ENCODE measurements at places on chromosomes 3 and 15.

DNA sequence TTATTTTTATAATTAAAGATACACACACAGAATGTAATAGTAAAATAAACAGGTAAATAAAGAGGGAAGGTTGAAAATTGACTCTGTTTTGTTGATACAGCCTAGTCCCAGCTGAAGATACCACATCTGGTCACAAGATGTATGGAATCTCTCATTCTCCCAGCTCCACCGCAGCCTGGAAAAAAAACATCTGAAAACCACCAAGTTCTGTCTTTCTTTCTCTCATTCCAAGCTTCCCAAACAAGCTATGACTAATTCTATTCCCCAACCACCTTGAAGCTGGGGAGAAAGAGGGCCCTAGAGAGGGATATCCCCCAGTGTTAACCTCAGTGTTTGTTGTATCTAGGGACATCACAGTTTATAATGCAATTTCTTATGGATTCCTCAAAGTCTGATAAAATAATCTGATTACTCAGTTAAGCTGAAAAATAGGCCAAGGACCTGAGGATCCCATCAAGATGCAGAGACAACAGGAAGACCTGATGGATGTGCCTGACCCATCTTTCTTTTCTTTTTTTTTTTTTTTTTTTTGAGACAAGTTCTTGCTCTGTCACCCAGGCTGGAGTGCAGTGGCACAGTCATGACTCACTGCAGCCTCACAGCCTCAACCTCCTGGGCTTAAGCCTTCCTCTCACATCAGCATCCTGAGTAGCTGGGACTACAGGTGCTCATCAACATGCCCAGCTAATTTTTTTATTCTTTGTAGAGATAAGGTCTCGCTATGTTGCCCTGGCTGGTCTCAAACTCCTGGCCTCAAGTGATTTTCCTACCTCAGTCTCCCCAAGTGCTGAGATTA lies 38.1 kb downstream of the SRGAP3 start:
- no peak for DNase-seq

GRCh38 chr15:67126551-67127330 lies 61.3 kb downstream of the SMAD3 start:
- DNase-seq: no peak

- DNase-seq: no peak
Measured at GRCh38 chr3:32839714-32840085, 21.9 kb downstream of the TRIM71 start.

DNA sequence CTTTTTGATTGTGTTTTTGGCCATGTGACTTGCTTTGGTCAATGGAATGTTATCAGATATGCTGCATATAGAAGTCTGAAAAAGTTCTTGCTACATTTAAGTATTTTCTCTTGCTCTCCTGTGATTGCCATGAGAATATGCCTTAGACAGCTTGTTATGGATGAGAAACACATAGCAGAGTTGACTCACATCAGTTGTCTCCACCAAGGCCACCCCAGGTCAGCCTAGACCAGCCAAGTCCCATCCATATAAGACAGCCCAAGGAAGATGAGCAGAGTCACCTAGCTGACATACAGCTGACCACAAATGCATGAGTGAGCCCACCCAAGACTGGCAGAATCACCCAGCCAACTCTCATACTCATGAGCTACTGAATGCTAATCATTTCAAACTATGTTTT lies 153.0 kb downstream of the THRB start:
- DNase-seq: no peak

DNA sequence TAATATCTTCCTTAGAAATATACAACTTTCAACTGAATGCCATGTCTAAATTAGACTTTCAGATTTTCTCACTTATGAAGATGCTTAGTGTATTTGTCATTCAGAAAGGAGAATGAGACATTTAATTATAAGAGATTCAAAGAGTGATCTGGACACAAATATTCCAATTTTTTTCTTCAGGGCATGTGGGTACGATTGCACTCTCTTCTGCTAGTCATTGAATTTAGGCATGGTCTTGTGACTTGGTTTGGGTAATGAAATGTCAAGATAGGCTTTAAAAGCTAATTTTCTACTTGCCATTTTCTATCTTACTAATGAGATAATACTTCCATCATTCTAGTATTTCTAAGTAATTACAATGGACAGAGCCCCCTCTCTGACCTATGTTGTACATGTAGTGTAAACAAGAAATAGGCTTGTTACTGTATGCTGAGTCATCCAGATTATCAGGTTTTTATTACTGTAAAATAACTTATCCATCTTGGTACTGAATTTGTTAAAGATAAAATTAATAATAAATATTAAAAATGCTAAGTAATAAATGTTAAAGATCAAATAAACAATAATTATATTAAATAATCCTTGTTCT lies 770.8 kb upstream of the BCHE start:
- no peak for DNase-seq

GRCh38 chr3:70250492-70250891 lies 61.9 kb downstream of the MDFIC2 start:
- no peak for DNase-seq

DNA sequence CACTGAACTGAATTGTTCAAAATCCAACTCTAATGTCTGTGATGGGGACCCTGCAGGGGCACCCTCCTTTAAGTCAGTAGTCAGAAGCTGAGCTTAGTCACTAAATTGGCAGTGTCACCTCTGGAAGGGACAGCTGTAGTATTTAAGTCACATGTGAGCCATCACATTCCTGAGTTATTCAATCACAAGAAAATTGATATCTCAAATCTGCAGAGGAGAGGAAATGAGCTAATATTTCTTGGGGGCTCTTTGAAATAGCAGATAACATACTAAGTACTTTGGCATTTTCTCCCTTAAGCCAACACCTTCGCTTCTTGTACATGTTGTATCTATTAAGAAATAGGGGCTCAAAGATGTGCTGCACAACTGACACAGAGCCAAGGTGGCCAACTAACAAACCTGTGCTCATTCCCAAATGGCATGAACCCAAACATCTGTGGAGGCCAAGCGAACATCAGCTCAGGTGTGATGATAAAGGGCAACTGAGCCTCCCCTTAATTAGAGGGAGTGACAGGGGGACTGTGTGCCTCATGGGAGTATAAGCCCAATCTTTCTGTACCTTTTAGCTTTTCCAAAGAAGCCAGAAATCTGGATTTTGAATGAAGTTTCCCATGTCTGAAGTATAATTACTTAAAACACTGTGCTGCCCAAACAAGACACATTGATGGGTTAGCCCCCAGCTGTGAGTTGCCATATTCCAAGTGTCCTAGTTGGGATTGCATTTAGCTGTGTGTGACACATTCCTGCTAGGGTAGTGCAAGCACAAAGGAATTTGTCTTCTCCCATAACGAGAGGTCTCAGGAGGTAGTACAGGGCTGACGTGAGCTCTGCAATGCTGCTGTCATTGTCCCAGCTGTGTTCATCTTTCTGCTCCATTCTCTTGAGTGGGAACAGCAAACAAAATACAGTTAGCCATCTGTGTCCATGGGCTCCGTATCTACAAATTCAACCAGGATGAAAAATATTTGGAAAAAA lies 63.3 kb downstream of the ABHD5 start:
- no peak for DNase-seq

DNA sequence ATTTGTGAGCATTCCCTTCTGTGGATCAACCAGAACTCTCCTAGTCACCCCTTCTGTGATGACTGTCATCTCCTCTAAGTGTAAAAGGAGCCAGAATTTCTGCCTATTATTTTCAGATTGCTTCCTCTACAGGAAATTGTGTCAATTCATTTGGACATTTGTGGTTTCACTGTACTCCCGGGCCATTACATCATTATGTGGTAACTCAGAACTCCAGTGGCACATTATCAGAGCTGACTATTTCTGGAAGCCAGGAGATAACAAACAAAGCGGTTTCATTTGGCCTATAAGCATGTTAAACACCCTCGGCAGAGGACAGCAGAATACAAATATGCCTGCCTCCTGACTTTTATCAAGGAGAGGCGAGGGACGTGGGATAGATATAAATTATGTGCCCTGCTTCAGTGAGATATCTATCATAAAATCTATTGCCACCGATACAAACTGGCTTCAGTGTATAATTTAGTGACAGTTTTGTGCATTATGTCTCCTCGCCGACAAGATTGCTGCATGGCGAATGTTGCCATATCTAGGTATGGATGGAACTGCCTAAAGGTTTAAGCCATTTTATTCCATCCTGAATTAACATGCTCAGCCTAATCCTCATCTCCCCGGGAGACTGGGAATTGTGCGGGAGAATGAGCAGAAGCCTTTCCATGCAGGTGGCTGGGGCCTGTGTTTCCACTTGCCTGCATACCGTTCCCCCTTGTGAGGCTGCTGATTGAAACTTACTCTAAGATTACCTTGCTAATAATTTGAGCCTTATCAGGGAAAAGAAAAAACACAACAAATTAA lies 193.4 kb upstream of the SEMA6D start:
- no peak for DNase-seq

DNA sequence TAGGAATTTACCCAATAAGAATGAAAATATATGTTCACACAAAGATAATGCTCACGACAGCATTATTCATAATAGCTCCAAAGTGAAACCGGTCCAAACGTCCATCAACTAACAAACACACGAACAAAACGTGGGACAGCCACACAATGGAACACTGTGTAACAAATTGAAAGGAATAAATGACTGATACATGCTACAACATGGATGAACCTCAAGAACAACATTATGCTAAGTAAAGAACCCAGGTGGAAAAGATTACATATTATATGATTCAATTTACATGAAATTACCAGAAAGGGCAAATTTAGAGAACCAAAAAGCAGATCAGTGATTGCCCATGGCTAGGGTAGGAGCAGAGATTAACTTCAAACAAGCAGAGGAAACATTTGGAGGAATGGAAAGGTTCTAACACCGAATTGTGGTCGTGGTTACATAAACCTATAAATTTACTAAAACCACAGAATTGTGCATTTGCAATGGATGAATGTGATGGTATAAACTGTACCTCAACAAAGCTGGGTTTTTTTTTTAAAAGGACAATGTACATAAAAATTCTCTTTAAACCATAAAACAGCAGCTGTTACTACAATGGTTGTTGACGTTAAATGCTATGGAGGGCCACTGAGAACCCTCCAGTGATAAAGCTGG lies 76.3 kb downstream of the XXYLT1 start:
- no peak for DNase-seq

- no peak for DNase-seq
Measured at GRCh38 chr3:35065891-35066290, 573.4 kb upstream of the ARPP21 start.

DNA sequence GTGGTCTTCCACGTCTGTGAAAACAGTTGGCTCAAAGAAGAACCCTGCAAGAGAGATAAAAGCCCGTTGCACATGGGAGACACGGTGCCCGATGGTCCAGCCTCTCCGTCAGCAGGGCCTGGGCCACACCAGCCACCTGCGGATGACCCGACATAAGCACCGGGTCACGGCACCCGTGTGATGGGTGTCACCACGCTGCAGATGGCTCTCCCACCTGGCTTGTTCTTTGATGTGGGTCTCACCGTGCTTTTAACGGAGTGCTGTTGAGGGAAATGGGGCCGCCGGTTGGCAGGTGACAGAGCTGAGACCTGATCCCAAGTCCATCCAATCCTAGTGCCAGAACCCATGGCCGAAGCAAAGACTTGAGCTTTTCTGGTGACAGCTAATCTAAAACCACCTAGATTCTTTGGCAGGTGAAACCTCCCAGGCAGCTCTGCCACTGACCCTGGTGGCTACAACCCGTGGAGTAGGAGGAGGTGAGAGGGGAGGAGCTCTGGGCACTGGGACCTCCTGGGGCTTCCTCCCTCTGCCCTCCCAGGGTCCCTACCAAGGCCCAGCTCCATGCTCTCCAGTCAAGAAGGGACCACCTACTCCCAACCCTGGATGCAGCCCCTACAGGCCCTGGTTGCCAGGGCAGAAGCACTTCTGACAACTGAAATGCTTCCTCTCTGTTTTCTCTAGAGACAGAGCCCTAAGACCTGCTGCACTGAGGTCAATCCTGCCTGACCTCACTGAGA lies 23.4 kb upstream of the SLC41A3 start:
- DNase-seq: no peak

DNA sequence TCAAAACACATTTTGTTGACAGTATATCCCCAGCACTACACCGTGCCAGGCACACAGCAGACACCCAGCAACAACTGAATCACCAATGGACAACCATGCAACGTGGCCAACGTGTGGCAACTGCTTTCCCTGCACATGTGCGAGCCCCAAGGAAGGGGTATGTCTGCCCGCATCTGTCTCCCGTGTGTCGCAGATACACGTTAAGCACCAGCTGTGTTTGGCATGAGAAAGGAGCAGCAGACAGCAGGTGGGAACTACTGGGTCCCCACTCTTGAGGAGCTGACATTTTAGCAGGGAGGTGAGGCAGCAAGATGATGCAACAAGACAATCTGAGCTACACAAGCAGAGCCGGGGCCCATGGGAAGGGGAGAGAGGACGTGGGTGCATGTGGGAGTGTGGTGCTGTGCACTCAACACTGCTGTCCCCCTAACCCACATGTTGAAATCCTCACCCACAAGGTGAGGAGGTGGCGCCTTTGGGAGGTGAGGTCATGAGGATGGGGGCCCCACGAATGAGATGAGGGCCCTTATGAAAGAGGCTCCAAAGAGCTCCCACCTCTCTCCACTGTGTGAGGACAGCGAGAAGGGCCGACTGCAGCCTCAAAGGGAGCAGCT lies 56.2 kb downstream of the ROPN1B start:
- DNase-seq: no peak

DNA sequence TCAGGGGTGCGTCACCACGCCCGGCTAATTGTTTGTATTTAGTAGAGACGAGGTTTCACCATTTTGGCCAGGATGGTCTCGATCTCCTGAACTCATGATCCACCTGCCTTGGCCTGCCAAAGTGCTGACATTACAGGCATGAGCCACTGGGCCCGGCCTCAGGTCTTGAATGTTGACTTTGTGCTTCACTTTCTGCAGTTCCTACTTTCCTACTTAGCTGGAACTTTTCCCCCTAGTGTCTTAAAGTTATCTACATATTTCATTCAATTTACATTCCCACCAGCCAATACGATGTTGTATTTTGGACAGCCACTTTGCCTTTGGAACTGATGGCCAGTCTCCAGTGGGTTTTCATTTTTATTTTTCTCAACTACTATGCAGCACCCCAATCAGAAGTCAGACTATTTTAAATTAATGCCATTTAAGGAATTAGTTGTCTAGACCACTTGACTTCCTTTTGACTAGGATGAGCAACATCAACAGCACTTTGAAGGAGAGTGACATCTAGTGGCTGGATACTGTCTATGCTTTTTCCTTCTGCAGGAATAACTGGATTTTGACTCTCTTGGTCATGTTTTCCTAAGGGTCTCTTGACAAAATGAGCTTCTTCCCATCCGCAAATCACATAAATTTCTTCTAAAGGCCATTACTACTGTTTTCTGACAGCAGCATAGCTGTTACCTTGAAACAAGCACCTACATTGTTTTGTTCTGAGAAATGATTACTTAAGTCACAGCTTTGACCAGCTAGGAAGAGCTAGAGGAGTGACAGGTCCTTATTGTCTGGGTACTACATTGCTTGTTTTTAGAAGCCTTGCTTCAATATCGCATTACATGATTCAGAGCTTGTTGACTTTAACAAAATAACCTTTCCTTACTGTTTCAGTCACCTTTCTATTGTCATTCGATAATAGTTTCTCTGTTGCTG lies 140.2 kb downstream of the ITPR1 start:
- no peak for DNase-seq
